ENCODE measurements at places on chromosomes 6 and 20.

GRCh38 chr6:77092971-77093370, 370.3 kb downstream of the HTR1B start:
- peak; percentile 52 for DNase-seq

DNA sequence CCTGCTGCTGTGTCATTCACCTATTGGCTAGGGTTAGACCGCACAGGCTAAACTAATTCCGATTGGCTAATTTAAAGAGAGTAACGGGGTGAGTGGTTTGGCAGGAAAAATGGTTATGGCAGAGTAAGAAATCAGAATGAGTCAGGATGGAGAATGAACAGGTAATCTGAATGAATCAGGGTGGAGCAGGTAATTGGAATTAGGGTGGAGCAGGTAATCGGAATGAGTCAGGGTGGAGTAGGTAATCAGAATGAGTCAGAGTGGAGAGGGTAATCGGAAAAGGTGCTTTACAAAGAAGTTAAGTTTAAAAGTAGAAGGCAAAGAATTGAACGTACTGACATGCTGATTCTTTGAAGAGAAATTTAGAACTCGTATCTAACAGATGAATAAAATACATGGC, 11.7 kb downstream of the SLC35A1 start:
- no peak for DNase-seq

GRCh38 chr6:139323511-139324300, 31.9 kb upstream of the TXLNB start:
- peak; percentile 59 for DNase-seq

DNA sequence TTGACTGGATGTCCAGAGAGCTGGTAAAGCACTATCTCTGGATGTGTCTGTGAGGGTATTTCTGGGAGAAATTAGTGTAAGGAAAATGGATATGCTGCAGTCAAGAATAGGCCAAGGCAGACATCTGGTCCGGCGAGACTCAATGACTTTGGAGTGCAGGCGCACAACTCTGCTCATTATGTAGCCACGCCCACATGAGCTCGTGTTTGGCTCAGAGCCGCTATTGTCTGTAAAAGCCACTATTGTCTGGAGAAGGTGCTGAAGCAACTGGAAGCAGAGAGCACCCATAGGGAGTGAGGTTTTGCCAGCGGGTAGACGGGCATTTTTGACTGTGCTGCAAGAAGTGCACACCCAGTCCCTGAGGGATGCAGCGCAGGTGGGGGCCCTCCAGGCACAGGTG, 305.0 kb upstream of the POU3F2 start:
- no peak for DNase-seq

GRCh38 chr20:53660078-53660909, 66.7 kb upstream of the ZNF217 start:
- DNase-seq = peak; percentile 34

DNA sequence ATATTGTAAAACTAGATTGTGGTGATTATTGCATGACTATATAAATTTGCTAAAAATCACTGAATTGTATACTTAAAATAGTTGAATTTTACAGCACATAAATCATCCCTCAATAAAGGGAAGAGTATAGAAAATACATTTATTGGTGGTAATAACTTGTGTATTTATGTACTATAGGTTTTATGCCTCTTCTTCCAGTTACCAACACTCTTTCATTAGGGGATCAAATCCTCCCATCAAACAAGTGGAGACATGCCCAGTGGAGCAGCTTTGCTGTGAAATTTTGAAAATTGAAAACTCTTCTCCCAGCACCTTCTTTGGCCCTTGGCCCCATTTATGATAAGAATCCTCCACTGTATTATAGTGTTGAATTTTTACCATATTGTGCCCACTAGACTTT, 10.1 kb upstream of the SSR1 start:
- DNase-seq = no peak

GRCh38 chr20:10125757-10126156, 91.0 kb downstream of the ANKEF1 start:
- DNase-seq = no peak

- peak; percentile 15 for DNase-seq
Observed at GRCh38 chr6:38604700-38605099, 35.0 kb downstream of the BTBD9 start.

DNA sequence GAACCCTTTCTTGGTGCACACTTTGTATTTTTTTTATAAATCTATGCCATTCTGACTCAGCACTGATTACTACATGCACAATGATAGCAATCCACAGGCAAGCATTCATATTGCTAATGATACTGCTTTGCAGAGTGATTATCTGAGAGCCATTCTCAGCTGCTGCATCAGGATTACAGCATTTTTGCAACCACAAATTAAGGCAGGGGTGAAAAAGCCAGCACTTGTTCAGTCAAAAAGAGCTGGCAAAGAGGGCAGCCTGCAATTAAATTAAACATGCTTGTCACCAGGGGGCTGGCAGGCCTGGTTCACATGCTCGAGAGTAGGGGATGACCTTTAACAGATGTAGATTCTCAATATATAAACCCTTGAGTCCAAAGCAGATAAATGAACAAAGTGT, 40.7 kb upstream of the SLC17A4 start:
- no peak for DNase-seq

- no peak for DNase-seq
Observed at GRCh38 chr6:15184441-15184861, 61.4 kb upstream of the JARID2 start.

DNA sequence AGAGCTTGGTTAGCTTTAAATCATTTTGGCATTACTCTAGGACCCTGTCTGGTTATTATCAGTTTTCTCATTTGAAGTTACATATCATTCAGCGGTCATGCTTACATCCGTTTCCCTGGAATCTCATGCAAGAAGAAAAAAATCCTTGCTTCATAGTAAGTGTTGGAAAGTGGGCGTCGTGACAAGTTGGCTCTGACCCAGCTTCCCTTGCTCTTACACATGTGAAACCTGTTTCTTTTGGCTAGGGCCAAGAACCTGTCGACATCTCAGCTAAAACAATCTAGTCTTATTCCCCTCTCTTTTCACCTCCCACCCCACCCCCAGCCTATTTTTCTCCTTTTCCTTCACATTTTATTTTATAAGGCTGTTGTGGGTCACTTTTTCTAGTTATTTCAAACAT, 45.5 kb downstream of the ANKS1A start:
- peak; percentile 26 for DNase-seq

- DNase-seq = no peak
Observed at GRCh38 chr20:61636531-61637116, 384.6 kb downstream of the CDH4 start.

DNA sequence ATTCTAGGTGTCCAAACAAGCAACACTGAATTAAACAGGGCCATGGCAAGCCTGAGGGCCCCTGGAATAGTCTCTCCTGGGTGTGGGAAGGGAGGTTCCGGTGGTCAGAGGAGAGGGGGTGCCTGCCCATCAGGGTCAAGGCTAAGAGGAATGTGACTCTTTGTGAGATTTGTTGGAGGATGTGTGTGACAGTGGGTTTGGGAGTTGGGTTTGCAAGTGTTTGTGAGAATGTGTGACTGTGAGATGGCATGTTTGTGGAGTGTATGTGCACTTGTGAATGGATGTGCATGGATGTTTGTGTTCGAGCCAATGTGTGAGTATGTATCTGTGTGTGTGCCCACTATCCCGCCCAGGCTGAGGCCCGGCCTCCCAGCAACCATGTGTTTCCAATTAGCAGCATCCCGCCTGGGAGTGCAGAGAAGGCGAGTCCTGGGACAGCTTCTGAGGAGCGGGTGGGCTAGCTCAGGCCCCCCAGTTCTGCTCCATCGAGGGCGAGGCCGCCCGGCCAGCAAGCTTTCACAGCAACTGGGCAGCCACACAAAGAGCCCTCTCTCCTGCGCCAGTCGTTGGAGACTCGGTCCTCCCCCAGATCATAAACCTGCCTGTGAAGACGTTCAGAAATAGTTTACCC, 12.6 kb downstream of the FOXC1 start:
- DNase-seq = peak; percentile 16

DNA sequence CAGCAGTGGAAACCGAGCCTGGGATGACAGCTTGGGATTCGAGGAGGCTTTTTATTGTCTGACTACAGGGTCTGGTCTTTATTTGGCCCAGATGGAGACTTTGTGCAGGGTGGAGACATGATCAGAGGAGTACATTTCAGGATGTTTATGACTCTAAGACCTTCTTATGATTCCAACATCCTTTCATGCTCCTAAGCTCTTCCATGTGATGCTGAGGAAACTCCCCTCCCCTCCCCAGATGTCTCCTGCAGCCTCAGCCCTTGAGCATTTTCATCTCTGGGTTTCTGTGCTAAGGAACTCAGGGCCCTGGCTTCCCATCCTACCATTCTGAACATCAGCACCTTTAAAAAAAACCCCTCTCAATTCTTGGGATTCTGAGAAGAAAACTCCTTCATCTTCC, 186.6 kb downstream of the SOX4 start:
- no peak for DNase-seq

GRCh38 chr20:48866936-48867335, 39.1 kb upstream of the PREX1 start:
- DNase-seq = no peak

DNA sequence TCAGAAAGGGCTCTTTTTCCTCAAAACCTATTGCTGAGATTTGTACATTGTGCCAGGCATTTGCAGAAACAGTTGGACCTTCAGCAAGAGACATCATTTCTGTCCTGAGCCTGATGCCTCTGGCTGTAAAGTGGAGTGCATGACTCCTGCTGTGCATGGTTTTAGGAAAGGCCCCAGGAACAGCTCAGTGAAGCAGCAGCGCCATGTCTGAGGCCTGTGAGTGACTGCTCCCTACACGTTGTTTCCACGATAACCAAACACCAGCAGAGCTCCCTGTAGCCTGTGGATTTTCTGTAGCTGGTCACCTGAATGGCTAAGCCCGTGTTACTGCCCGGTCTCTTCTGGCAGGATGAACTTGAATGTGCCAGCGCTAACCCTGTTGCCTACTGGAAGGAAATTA, 232.5 kb downstream of the TFAP2C start:
- no peak for DNase-seq

Measured in AG10803 (cell line).